Stimulated activated CD8-positive, alpha-beta memory T cell treated with anti-CD3 and anti-CD28 coated beads, Interleukin-4, amount 100 ng/mL, for 1 hour (primary cell): ENCODE measurements at places on chromosomes 12 and 14.

GRCh38 chr12:52338241-52338960 lies 17.2 kb upstream of the KRT83 start:
- no peak for DNase-seq

- DNase-seq: no peak
Observed at GRCh38 chr12:108235197-108235984, 103.7 kb downstream of the CMKLR1 start.

GRCh38 chr14:104700747-104701217 lies 11.4 kb downstream of the INF2 start:
- no peak for DNase-seq

DNA sequence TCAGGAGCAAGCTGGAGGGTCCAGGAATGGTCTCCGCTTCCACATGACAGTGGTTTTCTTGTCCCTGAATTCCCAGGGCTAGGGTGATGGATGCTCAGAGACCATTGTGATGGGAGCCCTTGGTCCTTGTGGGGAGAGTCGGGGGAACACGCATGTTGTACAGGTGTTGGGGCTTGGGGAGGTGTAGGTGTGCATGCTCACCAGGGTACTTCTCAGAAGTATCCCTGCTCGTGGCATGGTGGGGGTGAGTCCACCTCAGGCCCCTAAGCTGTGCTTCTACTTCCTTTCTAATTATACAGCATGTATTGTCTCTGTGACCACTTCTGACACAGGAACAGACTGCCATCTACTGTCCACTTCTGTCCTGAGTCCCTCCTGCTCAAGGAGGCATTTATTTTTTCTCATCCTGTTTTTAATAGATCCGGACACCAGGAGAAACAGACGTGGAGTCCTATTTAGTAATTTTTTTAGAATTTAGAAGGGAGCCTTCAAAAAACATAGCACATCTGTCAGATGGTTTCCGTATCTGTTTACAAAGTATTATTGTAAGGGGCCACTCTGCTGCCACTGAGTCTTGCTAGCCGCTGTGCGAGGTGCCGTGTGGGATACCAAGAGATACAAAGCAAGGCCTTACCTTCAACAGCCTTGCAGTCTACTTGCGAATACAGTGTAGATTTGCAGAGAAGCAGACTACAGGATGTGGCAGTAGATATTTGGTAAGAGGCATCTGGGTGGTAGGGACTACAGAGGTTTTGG lies 10.5 kb downstream of the NTF3 start:
- no peak for DNase-seq

- no peak for DNase-seq
Observed at GRCh38 chr12:49584591-49584990, 16.6 kb upstream of the MCRS1 start.

DNA sequence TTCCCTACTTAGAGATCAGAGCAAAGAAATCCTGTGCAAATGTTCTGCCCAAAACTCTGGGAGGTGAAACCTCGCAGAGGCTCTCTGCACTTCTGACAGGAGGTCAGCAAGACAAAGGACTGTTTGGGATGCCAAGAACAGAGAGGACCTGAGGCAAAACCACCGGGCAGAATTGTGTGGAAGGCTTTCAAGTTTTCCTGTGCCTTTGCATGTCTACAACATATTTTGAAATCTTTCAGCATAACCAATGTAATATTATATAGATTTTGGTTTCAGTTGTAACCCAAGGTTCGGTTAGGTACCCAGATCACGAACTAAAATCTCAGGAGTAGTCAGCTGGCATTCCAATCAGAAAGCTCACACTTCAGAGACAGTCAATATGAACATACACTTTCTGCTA lies 99.4 kb upstream of the PLEKHA5 start:
- no peak for DNase-seq

GRCh38 chr12:29131539-29131938 lies 17.5 kb upstream of the FAR2 start:
- DNase-seq: no peak

DNA sequence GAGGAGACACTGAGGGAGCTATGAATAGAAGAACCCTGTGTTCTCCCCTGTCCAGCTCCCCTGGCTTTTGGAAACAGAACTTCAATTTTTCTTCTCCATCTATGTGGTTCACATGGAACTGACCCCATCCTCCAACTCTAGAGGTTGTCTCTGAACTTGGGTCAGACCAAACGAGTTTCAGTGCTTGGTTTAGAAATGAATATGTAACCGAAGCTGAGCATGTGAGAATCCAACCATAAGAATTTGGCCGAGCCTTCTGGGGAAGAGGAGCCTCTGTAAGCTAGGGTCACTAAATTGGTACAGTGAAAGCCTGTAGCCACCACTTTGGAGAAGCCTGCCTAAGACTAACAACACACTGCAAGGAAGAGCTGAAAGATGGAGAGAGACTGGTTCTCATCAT lies 464.4 kb downstream of the ZFP36L1 start:
- no peak for DNase-seq

- DNase-seq: no peak
Observed at GRCh38 chr14:33206981-33207380, 268.3 kb downstream of the NPAS3 start.

- DNase-seq: no peak
Observed at GRCh38 chr12:93622485-93622884, 50.0 kb downstream of the SOCS2 start.

- DNase-seq: no peak
Observed at GRCh38 chr12:101927999-101928398, 50.6 kb downstream of the DRAM1 start.
